T1000 (cell line): ENCODE measurements at places on chromosomes 7 and 10.

DNA sequence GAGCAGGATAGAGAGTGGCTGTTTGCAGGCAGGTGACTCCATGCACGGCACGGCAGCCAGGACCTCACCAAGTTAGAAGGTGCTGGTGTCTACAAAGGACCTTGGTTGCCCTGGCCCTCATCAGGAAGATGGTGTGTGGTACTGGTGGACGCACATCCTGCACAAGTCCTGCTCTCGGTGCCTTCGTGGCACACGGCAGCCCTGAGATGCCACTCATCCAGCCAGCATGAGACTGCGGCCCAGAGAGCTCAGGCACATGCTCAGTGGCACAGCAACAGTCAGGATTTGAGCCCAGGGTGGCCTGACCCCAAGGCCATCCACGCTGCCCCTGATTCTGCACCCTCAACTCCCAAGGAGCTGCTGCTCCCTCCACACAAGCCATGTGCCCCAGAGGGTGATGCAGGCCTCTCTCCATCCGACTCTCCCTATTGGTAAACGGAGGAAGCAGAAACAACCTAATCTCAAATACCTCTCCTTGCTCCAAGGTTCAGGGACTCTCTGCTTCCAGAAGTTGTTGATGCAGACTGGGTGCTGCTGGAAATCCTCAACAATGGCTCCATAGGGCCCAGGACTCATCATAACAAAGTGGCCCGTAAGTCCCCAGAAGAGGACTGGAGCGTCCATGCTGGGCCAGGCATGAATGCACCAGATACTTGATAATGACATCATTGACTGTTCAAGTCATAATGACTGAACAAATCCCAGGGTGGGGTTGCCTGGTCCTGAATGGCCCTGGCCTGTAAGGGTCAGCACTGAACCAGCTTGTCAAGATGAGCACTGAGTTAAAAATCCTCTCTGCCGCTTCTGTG, 93.6 kb downstream of the ARHGAP22 start:
- DNase-seq: no peak

DNA sequence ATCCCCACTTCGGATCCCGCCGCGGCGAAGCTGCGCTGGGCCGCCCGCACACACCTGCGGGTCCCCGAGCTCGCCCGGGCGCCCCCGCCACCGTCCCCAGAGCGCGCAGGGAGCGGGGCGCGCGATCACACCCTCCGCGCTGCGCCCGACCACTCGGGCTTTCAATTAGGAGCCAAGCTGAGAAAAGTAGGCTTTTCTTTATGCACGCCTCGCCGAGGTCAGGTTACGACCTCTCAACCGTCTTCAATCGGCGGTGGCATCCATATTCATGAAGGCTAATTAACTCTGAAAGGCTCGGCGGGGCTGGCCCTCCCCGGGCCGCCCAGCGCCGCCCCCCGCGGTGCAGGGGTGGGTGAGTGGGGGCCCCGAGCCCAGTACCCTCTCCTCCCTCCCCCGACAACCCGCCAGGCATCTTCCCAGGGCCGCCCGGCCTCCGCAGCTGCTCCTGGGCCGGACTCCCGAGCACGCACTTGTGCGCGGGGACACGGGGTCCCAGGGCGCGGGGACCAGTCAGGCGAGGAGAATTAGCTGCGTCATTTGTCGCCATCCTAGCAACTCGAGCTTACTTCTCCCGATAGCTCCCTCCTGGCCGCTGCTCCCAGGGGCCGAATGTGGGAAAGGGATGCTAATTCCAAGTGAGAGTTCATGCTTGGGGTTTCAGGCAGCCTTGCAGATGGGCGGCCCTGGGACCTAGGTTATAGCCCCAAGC, 155.5 kb upstream of the LYZL2 start:
- no peak for DNase-seq

DNA sequence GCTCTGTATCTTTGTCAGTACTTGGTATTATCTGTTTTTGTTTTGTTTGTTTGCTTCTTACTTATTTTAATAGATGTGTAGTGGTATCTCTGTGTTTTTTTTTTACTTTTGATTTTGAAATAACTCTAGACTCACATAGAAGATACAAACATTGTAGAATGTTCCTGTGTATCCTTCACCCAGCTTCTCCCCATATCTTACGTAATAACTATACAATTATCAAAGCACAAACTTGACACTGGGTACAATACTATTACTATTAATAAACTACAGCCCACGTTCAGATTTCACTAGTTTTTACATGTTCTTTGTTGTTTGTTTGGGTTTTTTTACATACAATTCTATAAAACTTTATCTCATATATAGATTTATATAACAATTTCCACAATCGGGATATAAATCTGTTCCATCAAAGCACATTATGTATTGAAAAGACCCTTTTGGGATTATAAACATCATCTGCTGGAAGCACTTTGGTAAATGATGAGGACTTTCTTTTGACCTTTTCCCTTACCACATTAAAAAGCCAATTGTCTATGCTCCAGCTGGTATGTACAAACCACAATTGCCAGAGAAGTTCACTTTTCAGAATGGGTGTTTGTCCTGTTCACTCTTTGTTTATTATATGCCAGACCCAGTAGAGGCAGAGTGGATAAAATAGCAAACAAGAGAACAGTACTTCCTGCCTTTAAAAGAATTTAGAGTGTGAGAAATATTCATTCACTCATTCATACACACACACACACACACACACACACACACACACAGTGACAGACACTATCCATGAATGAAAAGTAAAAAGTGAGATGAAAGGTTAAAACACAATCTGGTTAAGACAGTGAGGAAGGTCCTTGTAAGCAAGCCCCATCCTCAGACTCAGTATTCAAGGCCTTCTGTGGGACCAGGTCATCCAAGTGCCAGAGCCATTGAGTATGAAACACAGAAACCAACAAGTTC, 113.0 kb downstream of the SGMS1 start:
- no peak for DNase-seq

DNA sequence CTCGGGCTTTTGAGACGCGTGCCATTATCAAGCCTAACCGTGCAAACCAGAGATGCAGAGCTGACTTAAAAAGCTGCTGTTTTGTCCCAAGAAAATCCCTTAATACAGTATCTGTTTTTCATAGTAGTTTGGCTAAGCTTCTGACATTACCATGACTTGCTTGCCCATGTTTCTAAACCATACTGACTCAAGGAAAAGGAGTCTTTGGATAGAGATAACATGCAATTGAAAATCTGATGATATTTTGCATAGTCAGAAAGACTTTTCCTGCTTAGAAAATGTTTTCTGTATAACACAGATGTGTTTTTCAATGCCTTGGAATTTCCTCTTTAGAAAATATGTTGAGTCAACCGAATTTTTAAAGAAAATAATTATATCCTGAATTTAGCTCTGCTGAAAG, 21.5 kb upstream of the AKR1E2 start:
- DNase-seq: no peak

GRCh38 chr10:43595739-43596298, 10.4 kb upstream of the ZNF485 start:
- DNase-seq: no peak

DNA sequence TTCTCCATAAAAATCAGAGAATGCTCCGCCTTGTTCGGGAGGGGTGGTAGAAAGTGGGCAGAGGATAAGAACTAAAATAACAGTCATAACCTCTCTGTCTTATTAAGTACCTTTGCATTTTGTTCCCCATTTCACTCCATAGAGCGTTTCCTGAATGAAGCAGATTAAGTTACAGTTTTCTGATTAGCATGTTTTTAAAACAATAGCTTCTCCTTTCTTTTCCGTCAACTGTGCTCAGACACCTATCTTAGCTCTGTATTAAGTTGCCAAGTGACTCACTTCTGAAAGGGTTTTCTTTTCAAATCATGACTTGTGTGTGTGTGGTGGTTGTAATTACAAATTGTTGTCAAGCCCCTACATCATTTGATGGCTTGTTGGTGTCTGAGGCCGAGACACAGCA, 1.4 kb downstream of the HABP2 start:
- no peak for DNase-seq

GRCh38 chr7:27399791-27400567, 157.4 kb downstream of the EVX1 start:
- DNase-seq: no peak

DNA sequence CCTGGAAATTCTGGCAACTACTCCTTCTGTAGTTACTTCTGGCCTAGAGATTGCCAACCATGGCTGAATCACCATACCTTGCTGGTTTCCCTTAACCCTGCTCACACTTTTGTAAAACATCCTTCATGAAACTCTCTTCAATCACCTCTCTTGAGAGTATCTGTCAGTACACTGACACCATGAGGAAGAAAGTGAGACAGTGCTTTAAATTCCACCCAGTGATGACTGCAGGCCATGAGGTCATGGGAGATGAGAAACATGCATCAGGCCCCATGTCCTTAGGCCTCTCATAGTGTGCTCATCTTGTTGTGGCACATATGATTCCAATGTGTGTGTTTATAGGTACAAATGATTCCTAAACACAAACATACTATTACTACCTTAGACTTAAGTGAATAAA, 24.6 kb upstream of the NAMPT start:
- DNase-seq: no peak

GRCh38 chr10:70432561-70433263, 8.8 kb downstream of the NODAL start:
- DNase-seq: no peak

- no peak for DNase-seq
Observed at GRCh38 chr10:13402021-13402420, 53.9 kb upstream of the SEPHS1 start.

DNA sequence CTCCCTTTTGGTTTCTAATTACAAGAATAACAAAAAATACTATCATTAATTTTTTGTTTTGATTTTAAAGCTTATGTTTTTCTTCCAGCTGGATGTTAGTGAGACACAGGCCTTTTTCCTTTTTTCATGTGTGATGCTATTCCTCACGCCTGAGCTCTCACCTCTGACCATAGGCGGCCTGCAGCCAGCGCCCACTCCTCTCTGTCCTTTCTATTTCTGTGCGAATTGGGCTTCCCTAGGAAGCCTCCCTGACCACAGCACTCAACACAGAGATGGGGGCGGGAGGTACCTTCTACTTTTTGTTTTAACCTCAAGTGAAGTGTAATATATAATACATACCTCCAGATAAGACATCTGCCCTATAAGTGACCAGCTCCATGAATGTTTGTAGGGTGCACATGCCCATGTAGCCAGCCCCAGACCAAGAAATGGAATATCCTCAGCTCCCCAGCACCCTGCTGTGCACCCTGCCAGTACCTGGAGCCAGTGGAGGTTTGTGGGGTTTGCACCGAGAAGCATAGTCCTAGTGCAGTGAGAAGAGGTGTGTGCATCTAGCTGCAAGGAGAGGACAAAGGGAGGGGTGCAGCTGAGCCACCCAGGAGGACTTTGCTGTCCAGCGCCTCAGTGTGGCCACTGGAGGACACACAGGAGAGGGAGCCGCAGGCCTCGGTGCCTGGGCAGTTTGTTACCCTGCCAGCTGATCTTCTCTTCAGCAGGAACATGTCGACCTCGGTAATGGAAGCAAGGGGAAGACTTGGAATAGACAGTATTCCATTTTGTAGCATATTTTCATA, 38.5 kb downstream of the BNIP3 start:
- DNase-seq: no peak
